ENCODE measurements at places on chromosomes 2 and 18. TPM values are rescaled to one million over a fixed set of nuclear protein-coding genes. Genes with fewer than 3 reads are reported as not detected.

HTR2B gene
- total RNA-seq = not detected

MAPRE3 gene
- total RNA-seq = 17.1 TPM

DSG4 gene
- not detected for total RNA-seq

SERPINB11 gene
- not detected for total RNA-seq

TMEM182 gene
- total RNA-seq = 12.9 TPM

SERPINB13 gene
- not detected for total RNA-seq

RESP18 gene
- not detected for total RNA-seq

Data from PC-9 (cell line).